ENCODE measurements at places on chromosomes 5 and 9.

GRCh38 chr5:66010476-66010875 is 84.1 kb downstream of the ERBIN start:
- DNase-seq = no peak

DNA sequence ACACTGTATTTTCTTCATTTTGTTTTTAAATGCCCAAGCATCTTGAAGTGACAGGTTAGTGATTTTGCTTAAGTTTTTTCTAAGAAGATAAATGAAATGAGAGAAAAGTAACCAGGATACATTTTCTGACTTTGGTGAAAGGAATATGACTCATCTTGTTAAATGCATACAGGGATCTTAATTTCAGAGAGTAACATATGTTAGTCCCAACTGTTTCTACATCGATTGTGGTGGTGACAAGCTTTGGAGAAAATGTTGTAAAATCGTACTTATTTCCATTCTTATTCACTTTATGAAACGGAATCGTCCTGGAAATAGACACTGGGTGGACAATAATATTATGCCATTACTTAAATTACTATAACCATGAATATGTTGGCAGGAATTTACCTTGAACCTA is 107.5 kb downstream of the KCNN2 start:
- no peak for DNase-seq

- no peak for DNase-seq
These were observed 88.1 kb downstream of the FANCC start for GRCh38 chr9:95229230-95229915.

DNA sequence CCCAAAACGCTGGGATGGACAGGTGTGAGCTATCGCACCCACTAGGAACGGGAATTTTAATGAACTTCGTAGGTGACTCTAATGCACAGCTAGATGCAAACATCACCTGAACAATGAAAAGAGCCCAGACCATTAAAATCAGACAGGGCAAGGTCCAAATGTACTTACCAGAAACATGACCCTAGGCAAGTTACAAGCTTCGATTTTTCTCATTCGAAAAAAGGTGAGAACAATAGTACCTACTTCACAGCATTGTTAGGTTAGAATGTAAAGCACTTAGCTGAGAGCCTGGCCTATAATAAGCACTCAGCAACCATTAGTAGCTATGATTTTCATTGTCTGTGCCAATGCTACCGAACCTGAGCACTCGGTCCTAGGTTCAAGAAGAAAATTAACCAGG is 5.8 kb upstream of the KLHL3 start:
- DNase-seq = peak; percentile 83

GRCh38 chr9:122087406-122088200 is 5.5 kb downstream of the TTLL11 start:
- no peak for DNase-seq

DNA sequence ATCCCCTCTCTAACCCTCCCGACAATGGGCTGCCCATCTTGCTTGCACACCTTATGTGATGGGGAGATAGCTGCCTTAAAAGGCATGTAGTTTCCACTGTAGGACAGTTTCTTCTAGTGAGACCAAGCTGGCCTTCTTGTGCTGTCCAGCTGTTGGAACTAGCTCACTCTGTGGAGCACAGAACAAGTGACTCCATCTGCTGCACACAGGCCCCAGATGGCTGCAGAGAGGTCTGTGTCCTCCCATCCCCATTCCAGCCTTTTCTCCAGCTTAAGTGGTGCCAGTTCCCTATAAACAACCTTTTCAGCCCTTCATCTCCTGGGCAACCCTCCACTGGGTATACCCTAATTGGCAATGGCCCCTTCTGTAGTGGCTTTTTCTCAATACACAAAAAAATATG is 18.7 kb upstream of the PSD2 start:
- no peak for DNase-seq

DNA sequence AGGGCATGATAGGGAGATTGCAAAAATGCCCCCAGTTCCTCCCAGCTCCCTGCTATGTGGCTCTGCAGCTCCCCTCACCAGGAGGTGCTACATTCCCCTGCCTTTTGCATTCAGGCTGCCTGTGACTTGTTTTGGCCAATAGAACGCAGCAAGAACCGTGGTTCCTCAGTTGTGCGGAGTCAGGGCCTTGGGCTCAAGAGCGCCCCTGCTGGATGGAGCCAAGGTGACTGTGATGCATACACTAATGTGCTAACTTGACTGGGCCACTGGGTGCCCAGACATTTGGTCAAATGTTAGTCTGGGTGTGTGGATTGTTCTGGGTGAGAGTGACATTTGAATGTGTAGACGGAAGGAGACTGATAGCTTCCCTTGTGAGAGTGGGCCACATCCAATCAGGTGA is 123.3 kb upstream of the MVB12B start:
- no peak for DNase-seq

DNA sequence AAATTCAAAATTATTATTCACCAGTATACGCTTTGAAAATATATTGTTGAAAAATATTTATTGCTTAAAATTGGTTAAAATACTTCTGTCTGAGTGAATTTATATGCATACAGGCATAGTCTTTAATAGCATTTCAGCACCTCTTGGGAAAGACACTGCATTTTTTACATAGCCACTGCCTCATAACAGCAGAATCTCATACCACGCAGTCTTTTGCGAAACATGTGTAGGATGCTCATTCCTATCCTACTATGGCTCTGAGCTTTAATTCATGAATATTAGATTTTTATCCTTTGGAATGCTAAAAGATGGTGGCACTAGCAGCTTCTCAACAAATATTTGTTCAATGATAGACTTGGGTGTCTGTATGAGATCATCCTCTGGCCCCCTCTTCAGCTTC is 94.0 kb upstream of the SH3GL2 start:
- no peak for DNase-seq

GRCh38 chr5:1681955-1682354 is 117.7 kb downstream of the MRPL36 start:
- no peak for DNase-seq

- no peak for DNase-seq
These were observed 41.8 kb downstream of the CDO1 start for GRCh38 chr5:115774684-115775083.

DNA sequence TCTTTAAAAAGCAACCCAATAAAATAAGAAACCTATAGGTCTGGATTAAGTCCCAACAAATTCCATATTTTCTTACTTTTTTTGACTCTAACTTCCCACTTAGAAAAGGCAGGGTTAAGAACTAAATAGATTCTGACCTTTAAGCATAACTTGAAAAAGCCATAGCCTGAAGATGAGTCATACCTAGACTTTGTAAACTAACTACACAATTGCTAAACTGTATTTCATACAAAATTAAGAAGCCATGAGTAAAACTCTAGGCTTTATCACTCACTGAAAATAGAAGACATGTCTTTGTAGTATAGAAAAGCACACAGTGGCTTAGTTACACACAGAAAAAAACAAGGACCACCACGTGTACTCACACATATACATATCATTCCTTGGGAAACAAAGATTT is 51.5 kb downstream of the MLLT3 start:
- DNase-seq = no peak

DNA sequence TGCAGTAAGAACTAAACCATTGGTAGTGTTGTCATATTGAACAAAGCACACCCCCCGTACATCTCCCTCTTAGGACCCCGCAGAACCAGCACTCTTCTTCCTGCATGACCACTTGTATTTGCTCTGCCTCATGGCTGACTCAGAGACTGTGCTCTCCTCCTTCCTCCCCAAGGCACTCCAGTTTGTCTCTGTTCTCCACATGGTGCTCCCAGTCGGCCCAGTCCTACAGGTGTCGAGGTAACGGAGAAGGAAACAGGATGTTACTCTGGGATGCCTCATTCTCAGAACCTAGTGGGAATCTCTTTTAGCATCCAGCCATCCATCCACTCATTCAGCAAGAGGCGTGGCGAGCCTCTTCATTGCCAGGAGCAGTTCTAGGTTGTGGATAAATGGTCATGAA is 97.0 kb upstream of the NIPAL4 start:
- DNase-seq = no peak

- DNase-seq = no peak
These were observed 232.6 kb downstream of the EPB41L4A start for GRCh38 chr5:112186401-112186990.

GRCh38 chr9:15115702-15116101 is 191.3 kb downstream of the TTC39B start:
- no peak for DNase-seq

DNA sequence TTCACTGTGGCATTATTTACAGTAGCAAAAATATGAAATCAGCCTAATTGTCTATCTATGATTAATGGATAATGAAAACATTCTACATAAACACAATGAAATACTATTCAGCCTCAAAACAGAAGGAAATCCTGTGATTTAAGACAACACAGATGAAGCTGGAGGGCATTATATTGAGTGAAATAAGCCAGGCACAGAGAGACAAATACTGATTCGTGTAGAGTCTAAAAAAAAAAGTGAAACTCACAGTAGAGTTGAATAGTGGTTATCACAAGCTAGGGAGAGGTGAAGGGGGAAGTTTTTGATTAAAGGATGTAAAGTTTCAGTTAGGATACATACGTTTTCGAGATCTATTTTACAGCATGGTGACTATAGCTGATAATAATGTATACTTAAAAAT is 122.2 kb downstream of the ADAMTS6 start:
- DNase-seq = no peak

- DNase-seq = no peak
These were observed 712.1 kb upstream of the MEF2C start for GRCh38 chr5:89595056-89595455.

GRCh38 chr5:83549674-83550073 is 78.1 kb downstream of the VCAN start:
- DNase-seq = no peak
